Fibroblast of villous mesenchyme (primary cell): ENCODE measurements at places on chromosomes 3 and 15. TPM values are rescaled to one million over a fixed set of nuclear protein-coding genes. Genes with fewer than 3 reads are reported as not detected.

Gene FEZF2
- not detected in 2 replicates for total RNA-seq

Gene DUOX1
- total RNA-seq, result not detected in 2 replicates

DNA sequence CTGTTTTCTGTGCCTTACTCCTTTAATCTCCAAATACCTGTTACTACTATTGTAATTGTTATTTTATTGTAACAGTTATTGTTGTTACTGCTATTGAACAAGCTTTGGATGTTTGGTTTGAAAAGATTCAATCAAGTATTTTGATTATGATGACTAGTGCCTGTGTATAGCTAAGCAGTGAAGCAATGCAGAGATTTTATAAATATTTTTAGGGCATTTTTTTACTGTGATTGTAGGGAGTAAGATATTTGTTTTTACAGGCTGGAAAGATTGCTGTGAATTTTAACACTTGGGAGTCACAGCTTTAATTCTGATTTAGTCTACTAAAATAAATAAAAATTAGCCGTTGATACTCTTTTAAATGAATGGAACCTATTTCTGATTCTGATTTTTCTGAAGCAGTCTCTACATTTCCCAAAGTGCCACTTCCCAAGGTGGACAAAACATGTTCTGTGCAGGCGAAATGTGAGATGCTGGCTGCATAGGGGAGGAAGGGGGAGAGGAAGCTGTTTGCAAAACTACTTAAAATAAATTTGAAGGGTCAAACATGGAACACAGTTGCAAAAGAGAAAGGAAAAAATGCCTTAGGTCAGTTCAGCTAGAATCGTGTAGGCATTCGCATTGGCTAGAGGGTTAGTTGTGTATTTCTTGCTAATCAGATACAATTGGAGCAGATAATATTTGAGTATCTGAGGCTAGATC lies 25.7 kb downstream of the EEFSEC start:
- peak; percentile 66 for DNase-seq

Gene GPR62
- total RNA-seq, result under 0.01 TPM in 1 of 2 replicates, not detected in the other

Gene MIX23
- total RNA-seq, result 29.0 and 36.3 TPM in 2 replicates

DNA sequence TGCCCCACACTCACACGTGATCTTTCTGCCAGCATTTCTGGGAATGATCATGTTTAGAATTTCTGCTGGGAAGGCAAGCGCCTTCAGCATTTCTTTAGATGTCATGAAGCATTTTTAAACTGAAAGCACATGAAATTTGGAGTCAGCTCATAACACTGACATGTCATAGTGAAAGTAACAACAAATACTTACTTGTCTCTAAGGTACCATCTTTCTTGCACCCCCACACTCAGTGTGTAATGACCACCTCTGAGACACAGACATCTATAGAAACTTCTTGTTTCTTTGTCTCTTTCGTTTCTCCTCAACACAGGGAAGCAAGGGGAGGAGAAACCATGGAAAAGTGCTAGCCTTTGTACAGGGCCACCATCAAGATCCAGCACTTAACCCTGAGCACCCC lies 171.7 kb downstream of the RORA start:
- DNase-seq, result no peak

GRCh38 chr15:22240986-22241385 lies 160.7 kb downstream of the OR4M2 start:
- no peak for DNase-seq

- peak; percentile 94 for DNase-seq
These were observed at the start of gene DENND6A for GRCh38 chr3:57692396-57693147. TSS of gene DENND6A (minus strand) at chr3:57693077. CDS start at chr3:57693018, 59 bp downstream.
